ENCODE measurements at places on chromosomes 3 and 15.

DNA sequence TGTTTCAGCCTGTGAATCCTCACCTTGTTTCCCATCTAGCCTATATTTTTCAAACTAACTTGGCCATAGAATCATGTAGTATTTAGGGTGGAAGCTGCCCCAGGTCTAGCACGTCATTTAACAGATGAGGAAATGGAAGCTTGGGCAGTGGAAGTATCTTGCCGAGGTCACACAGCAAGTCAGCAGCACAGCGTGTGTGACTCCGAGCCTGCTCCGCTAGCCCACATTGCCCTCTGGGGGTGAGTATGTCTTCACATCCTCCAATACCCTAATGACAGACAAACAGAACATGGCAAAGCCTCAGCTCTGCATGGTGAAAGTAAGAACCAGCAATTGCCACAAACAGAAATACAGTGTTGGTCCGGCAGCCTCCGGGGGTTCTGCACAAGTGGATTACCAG is 2.2 kb upstream of the CCR5 start:
- peak; percentile 40 for DNase-seq

- DNase-seq = no peak
Measured at GRCh38 chr3:118108769-118109168, 925.9 kb downstream of the IGSF11 start.

DNA sequence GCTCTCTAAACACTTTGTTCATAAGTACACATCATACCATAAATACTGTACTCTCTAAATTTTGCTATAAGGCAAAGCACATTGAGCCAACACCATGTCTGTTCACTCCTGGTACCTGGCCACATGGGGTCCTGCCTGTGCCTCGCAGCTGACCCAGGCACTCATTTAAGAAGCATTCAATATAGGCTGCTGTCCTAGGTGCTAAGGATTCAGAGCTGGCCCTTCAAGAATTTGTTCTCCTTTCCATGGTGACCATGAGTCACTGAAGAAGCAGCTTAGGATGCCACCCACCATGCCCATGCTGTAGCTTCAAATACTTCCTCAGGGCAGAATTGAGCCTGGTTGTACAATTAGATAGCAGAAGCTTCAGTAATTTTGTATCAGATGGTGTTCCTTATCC is 119.2 kb upstream of the ZBED2 start:
- no peak for DNase-seq

- no peak for DNase-seq
Measured at GRCh38 chr15:50777042-50777441, 11.5 kb upstream of the SPPL2A start.

GRCh38 chr3:61978460-61979419 is 394.6 kb downstream of the FEZF2 start:
- DNase-seq = no peak

- peak; percentile 33 for DNase-seq
Measured at GRCh38 chr3:3799173-3800079, at the start of gene LRRN1. Gene LRRN1 (plus strand): TSS chr3:3799431. CDS start chr3:3844642, 45,211 bp downstream.

DNA sequence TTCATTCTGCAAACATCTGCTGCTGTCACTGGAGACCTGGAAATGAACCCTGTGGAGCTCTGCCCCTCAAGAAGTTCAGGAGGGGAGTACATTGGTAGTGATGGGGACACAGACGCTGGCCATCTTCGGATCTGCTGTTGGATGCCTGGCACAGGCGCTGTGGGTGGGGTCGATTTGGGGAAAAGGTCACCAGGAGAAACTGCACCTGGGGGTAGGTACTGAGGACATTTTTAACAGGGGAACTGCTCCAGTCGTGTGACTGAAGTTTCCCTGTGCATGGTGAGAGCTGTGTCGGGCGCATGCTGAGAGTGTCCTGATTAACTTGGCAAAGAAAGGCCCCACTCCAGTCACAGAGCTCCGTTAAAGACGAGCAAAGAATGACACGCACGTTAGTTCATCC is 3.4 kb downstream of the UROC1 start:
- no peak for DNase-seq

DNA sequence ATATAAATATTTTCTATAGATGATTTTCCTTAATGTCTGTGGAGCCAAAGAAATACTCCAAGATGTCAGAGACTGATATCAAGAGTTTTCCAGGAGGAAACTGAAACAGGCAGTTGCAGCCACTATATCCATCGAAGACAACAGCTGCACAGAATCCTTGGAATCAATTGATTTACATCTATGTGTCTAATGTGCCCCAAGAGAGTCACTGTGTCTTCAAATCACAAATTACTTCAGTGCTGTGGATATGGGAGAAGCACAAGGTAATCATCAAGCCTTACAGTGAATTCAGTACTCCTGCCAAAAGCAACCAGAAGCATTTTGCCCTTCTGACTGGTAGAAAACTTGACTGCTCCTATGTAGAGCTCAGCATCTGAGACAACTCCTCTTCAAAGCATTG is 51.1 kb downstream of the CPNE4 start:
- DNase-seq = no peak

DNA sequence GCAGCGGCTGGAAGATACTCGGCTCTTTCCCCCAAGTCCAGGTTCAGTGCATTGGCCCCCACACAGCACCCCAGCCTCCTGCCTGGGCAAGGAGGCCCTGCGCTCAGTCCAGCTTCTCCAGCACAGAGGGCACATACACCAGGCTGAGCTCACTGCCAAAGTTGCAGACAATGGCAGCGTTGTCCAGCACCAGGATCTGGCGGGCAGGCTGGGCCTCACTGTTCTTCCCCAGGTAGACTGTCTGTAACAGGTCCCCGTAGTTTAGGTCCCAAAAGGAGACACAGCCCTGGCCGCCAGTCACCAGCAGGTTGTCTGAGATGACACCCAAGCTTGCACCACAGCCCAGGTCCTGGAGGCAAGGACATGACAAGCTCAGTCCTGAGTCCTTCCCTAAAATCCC is 32.9 kb downstream of the PTPN23 start:
- no peak for DNase-seq

DNA sequence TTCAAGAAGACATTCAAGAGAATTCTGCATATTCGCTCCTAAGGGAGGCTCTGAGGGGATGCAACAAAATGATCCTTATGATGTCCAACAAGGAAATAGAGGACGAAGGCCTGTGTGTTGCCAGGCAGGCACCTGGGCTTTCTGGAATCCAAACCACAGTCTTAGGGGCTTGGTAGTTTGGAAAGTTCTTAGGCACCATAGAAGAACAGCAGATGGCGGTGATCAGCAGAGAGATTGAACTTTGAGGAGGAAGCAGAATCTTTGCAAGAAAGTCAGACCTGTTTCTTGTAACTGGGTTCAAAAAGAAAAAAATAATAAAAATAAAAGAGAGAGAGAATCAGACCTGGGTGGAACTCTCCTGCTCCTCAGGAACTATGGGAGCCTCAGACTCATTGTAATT is 11.7 kb upstream of the ATG7 start:
- DNase-seq = no peak

- DNase-seq = no peak
Measured at GRCh38 chr3:72633121-72633520, 215.1 kb downstream of the SHQ1 start.

DNA sequence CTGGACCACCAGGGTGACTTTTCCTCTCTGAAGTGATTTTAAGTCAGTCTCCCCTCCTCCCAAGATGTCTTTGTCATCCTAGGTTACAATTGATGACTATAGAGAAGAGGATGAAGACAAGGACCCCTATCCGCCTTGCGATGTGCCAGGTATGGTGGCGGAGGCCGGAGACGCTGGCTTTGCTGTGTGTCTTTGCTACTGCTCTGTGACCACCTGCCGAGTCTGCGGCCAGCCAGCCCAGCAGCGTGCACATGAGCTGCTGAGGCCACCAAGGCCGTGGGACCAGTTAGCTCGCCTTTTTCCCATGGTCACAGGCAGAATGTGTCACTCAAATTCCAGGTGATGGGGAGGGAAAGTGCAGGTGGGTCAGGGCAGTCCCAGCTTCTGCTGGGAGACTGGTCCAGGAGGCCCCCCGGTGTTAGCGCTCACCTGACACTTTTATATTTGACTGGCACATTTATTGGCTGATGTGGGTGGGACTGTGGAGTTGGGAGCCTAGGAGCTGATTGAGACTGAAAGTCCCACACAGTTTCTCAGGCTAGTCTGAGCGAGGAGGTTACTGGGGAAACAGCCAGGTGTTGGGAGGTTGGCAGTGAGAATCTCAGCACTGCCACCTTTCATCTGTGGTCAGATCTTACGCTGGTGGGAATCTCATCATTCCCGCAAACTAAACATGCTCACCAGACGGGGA is 114.1 kb downstream of the CHDH start:
- DNase-seq = no peak

GRCh38 chr3:48619541-48620524 is 1.7 kb downstream of the TMEM89 start:
- DNase-seq = no peak

GRCh38 chr3:105758451-105758850 is 110.4 kb downstream of the CBLB start:
- DNase-seq = no peak

- DNase-seq = no peak
Measured at GRCh38 chr3:39668420-39668819, 141.0 kb upstream of the MYRIP start.

GRCh38 chr3:138938877-138939560 is 7.9 kb downstream of the FOXL2 start:
- DNase-seq = no peak

- no peak for DNase-seq
Measured at GRCh38 chr15:38547255-38547997, 17.2 kb downstream of the RASGRP1 start.

GRCh38 chr3:138127636-138128365 is 4.4 kb downstream of the A4GNT start:
- DNase-seq = no peak
